DMS 273 treated with DMSO at 0.1 percent for 48 hours (cell line): ENCODE measurements at places on chromosomes 12 and 14.

- no peak for DNase-seq
Measured at GRCh38 chr12:124607681-124608425, 40.4 kb upstream of the NCOR2 start.

DNA sequence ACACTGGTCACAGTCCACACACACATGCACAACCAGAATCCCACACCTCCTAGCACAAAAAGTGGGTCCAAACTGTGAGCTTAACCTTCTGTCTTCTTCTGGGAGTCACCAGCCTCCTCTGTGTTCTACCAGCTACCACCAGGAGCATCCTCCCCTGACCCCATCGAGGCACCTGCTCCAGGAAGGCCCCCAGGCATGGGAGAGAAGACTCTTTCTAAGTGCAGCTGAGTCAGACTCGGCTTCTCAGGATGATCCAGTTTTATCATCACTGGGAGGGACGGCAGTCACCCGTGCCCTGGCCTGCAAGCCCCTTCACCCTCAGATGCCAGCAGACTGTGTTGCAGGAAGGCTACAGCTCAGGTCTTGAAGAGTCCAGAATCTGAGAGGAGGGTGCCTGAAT lies 7.9 kb upstream of the ENDOU start:
- no peak for DNase-seq

DNA sequence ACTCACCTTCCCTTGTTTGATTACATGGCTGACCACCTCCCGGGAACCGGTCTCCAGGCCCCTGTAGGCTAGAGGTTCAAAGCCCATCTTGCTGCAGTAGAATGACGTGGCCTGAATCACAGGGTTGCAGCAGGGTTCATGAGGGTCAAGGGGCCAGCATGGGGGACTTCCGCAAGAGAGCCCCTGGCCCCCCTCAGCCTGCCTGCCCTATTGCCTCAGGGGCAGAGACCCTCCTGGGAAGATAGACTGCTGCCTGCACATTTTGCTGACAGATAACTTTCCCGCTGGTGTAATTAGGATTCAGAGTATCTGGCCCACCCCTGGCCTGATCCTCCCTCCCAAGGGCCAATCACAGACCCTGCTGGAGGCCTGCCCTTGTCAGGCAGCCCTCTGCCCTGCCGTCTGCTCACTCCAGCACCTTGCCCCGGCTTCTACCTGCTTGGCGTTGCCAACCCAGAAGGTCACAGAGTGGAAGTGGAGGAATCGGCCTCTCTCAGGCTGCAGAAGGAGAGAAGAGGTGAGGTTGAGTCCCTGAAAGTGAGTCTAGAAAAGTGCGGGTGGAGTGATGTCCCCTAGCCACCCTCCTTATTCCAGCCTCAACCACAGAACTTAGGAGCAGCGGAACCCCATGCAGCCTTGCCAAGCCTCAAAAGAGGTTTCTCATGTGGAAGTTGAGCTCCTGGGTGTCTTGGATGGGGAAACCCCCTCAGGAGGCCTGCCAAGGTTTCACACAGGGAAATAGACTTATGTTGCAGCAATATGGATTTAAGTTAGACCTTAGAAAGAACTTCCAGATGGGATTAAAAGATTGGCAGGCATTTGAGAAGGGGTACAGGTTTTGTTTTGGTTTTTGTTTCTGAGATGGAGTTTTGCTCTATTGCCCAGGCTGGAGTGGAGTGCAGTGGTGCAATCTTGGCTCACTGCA lies 1.1 kb downstream of the HPD start:
- DNase-seq: no peak

GRCh38 chr12:117388951-117389446 lies 27.6 kb upstream of the NOS1 start:
- DNase-seq: peak; percentile 23

DNA sequence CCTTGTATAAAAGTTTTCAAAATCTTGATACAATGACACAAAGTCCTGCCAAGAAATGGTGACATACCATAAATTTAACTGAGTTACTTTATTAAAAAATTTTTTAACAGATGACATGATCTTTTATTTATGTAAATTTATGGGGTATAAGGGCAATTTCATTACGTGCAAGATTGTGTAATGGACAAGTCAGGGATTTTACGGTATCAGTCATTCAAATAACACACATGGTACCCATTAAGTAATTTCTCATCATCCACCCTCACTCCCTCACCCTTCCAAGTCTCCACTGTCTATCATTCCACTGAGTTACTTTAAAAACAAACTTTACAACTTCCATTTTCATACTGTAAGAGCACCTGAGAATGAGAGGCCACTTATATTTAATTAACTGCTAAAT lies 37.4 kb downstream of the SPTLC2 start:
- DNase-seq: no peak

DNA sequence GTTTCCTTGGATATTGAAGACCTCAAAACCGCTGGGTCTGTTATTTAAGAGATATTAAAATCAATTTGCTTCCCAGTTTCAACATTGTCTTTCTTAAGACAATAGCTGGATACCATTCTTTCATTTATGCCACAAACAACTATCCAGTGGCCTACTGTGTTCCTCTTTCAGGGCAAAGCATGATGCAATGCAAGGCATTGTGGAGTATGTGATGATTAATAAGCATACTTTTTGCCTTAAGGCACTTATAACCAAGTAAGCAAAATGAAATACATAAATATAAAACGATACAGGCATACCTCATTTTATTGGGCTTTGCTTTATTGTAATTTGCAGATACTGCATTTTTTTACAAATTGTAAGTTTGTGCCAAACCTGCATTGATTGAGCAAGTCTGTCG lies 45.5 kb downstream of the SCN8A start:
- no peak for DNase-seq

DNA sequence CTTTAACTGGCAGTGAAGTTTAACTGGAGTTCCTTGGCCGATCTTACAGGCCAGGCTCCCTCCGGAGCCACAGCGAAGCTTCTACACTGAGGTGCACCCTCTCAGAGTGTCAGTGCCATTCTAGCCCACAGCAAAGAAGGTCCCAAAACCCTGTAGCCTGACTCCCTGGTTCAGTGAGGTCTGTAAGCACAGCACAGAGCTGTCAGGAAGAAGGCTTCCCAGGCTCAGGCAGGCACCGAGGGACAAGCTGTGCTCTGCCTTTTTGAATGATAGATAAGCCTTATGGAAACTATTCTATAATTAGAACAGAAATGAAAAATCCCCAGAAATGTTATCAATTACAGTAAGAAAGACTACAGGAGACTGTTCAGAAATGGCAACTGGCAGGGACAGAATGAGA lies 40.2 kb downstream of the MOK start:
- no peak for DNase-seq

GRCh38 chr14:36424478-36425102 lies 95.4 kb downstream of the NKX2-1 start:
- DNase-seq: no peak

DNA sequence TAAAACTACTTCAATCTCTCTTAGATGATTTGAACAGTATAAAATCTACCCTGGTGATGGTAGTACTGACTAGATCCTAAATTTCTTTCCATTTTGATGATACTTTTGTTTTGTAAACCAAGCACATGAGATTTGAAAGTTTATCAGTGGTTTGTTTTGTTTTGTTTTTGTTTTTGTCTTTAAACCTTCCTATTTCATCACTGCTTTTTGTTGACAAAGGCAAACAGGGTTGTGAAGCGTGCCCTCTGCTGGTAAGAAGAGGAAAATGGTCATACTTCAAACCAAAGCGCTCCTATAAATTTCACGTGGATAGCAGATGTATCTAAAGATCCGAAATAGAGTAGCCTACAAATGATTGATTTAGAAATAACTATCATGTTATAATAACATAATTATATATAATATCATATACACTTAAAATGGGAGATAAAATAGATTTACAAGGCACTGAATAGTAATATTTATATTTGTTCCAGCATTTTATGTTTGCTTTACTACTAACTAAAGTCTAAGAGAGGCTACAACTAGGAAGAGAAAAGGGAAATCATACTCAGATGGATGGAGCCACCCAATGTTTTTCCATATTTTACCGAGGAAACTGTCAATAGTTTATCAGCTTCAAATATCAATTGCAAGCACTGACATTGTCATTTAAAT lies 254.0 kb upstream of the USP15 start:
- peak; percentile 5 for DNase-seq

- no peak for DNase-seq
Measured at GRCh38 chr12:7628381-7628961, 37.2 kb downstream of the APOBEC1 start.

DNA sequence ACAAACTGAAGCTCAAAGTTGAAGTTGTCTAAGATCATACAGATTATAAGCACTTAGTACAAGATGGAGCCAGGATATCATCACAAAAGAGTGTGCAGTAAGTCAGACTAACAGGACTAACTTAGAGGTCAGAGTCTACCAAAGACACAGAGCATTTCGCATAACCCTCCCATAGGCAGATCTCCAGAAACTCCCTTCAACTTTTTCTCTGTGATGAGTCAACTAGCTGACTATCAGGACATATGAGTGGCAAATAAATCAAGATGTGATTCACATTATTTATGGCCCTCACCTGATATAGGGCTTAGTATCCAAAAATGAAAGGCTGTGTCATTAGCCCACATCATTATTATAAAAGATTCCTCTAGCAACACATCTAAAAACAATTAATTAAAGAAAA lies 484.6 kb downstream of the GALC start:
- DNase-seq: no peak

GRCh38 chr14:23569443-23570151 lies 2.0 kb upstream of the AP1G2 start:
- peak; percentile 61 for DNase-seq

DNA sequence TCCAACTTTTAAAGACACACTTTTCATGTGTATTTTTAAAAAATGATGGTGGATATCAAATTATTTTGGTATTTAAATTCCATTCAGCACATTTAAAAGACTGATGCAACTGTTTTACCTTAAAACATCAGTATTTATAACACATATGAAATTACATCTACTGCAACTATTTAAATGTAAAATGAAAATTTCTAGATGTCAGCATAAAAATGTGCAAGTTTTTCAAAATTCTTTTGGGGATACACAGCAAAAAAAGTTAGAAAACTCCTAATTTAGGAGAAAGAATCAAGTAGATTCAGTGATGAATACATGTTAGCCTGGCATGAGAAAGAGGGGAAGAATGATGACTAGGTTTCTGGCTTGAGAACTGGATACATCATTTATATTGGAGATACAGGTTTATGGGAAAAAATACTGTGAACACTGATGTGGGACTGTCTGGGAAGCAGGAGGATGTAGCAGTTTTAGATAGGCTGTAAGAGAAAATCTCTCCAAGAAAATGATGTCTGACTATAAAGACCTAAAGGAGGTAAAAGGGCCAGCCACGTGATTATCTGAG lies 9.2 kb downstream of the SOS2 start:
- DNase-seq: no peak

DNA sequence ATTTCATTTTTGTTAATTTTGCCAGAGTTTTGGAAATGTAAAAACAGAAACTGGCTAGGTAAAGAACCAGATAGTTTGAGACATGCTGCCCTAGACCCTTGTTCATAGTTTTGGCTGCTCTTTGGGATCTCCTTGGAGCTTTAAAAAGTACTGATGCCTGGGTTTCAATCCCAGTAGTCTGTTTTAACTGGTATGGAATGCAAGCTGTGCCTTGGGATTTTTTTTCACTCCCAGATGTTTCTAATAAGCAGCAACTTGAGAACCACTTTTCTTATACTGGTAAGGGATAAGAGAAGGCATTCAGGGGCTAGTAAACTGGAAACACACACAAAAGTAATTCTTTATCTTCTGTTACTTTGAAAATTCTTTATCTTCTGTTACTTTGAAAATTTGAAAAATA lies 18.8 kb downstream of the SLC35F4 start:
- DNase-seq: no peak

DNA sequence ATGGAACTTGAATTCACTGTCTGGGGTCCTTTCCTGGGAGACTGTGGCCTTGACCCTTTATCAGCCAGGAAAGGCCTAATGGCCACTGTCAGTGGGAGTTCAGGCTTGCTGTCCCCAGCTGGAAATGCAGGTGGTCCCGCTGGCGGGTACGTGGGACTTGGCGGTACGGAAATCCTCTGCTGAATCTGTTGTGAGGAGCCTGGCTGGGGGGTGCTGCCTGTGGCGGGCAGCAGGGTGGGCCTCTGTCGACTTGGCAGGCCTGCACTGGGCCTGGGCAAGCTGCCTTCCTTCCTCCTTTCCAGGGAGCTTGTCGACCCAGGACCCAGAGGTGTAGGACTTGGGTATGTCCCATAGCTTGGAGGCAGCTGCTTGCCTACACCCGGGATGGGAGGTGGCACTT lies 26.3 kb downstream of the ZFYVE21 start:
- no peak for DNase-seq

DNA sequence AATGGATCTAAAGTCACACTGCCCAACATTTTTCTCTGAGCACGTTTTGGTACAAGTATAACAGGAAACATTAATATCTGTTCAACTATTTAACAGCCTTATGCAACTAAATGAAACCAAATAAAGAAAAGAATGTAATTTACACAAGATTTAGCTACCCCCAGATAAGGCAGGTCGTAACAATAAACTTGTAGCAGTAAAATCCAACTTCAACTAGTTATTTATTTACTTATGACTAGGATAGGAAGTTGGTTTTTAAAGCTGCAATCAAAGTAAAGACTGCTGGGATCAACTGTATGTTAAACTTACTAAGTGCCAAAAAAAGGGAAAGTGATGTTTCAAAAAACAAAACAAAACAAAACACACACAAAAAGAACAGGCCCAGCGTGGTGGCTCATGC lies 30.9 kb downstream of the FERMT2 start:
- DNase-seq: no peak

- no peak for DNase-seq
Measured at GRCh38 chr12:66624806-66625205, 54.1 kb downstream of the GRIP1 start.

DNA sequence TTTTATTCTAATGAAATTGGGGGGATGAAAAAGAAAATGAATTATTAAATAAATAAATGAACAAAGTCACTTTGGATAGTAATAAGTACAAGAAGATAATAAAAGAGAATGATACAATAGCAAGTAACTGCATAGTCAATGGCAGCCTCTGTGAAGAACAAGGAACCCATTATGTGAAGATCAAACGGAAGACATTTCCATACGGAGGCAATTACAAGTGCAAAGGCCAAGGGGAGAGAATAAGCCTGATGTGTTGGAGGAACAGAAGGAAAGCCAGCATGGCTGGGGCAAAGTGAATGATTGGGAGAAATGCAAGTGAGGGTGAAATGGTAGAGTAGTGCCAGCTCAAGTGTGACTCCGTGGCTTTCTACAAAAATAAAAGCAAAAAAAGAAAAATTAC lies 43.9 kb upstream of the CHPT1 start:
- DNase-seq: no peak
